Stimulated activated CD4-positive, alpha-beta T cell treated with anti-CD3 and anti-CD28 coated beads, TNF-alpha, amount 100 ng/mL, for 48 hours (primary cell): ENCODE measurements at places on chromosomes 6 and 20.

DNA sequence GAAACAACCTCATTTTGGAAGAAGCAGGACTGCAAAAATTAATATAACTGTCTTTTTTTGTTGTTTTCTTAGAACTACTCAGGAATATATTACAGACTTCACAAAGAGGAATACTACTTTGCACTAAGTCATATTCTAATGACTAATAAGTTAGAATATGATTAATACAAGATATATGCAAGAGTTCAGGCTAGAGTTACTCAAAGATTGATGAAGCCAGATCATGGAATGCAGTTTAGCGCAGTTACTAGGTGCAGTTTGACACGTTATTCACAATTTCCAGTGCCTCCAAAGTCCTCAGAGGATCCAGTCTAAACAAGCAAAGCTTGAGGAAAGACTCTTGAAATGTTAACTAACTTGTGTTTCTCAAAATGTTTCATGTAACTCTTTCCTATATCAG is 1.2 kb upstream of the MYCT1 start:
- DNase-seq, result no peak

DNA sequence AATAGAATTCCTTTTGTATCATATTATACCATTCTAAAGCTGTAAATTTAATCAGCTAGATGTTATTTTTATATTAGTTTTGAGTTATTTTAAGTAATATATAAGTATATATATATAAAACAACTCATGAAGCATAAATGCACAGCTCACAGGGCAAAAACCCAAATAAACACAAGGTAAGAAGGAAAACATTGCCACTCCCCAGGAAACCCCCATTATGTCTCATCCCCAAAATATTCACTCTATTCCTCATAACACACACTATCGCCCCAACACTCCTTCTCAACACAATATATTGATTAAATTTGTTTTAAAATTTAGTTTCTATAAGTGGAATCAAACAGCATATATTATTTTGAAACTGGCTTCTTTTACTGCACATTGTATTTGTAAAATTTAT is 98.6 kb upstream of the FAM83B start:
- DNase-seq, result no peak

DNA sequence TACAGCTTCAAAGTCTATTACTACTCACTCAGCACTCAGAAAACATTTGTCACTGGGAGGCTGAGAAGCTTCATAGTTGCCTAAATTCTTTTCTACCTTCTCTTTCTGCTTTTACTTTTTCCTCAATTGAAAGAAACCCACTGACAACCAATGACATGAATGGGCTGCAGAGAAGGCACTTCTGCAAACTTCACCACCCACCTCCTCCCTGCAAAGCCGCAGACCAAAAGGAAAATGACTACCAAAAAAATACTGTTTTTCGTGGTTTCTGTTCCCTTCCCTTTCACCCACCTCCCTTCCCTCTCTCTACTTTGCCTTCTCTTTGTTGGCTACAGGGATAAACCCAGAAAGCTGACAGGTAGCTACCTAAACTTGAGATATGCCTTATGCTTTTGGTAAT is 3.2 kb downstream of the GNAS-AS1 start:
- no peak for DNase-seq

DNA sequence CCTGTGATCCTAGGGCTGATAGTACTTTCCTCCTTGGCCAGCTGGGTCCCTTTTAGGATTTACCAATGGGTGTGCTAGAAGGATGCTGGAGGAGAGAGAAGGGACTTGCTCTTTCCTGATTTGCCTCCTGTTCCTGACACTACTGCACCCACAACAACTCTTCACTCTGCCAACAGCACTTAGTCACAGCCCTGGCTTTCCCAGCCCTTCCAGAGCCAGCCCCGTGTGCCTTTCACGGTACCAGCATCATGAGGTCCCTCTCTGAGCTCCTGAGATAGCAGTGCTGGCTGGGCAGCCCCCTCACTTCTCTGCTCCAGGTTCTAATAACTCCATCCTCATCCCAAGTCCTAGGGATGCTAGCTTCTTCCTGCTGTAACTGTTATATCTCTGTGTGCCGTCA is 80.9 kb downstream of the DNAH8 start:
- DNase-seq, result no peak

GRCh38 chr6:84007871-84008270 is 25.7 kb upstream of the MRAP2 start:
- DNase-seq, result no peak

DNA sequence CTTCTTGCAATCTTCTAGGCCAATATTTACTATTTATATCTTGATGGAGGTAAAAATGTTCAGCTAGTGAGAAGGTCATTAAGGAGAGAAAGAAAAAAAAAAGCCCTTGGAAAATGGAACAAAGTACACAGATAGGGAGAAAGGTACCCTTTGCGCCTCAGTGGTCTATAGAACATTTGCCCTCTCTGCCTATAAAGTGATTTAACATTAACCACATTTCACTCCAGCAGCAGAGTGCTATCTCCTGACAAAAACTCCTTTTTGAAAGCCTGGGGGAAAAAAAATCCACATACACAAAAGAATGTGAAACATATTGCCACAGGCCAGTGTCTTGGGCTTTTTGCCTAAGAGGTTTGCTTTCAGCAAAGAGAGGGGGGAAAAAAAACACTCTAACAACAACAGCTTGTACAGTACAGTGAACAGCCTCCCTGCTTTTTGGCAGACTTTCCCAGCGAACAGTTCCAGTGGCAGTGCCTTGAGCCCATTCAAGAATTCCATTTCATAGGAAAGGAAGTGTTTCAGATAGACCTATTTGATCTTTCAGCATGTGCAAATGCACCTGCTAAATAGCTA is 695 bp downstream of the ARHGAP18 start:
- DNase-seq, result no peak

DNA sequence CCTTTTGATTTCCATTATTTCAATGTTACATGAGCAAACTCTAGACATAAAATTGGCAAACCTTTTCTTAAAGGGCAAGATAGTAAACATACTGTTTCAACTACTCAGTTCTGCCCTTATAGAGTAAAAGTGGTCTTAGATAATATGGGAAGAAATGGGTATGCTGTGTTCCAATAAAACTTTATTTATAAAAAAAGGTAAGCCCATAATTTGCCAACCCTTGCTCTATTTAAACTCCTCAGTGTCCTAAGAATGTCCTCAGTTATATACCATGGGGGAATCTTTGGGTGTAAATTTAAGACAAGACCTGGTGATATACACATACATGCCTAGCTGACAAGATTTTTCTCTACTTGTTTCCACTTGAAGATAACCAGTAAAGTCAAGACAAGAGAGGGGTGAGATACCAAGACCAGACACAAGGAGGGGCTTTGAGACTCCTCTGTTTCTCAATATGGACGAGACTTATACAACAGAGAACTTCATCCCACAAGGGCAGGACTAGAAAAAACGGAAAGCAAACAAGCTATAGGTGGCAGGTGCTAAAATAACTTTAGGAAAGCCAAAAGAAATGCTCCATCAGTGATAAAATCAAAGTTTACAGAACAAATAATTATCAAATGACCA is 10.5 kb downstream of the SNX3 start:
- DNase-seq, result no peak

- no peak for DNase-seq
Measured at GRCh38 chr20:17621229-17621968, 51.5 kb downstream of the DSTN start.

GRCh38 chr6:151553416-151554165 is 59.8 kb downstream of the CCDC170 start:
- no peak for DNase-seq

DNA sequence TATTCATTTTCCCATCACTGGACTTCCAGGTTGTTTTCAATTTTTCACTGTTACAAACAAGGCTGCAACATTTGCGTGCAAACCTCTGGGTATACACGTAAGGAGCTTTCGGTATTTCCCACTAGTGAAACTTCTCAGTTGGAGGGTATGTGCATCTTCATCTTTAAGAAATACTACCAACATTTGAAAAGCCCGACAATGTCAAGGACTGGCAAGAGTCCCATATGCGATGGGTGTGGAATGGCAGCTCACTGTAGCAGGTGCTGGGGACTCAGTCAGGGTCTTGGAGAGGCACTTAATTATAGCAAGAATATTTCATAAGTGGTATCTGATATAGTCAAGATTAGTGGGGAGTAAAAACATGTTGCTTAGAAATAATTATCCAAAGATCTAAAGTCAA is 8.9 kb upstream of the HLA-B start:
- no peak for DNase-seq

DNA sequence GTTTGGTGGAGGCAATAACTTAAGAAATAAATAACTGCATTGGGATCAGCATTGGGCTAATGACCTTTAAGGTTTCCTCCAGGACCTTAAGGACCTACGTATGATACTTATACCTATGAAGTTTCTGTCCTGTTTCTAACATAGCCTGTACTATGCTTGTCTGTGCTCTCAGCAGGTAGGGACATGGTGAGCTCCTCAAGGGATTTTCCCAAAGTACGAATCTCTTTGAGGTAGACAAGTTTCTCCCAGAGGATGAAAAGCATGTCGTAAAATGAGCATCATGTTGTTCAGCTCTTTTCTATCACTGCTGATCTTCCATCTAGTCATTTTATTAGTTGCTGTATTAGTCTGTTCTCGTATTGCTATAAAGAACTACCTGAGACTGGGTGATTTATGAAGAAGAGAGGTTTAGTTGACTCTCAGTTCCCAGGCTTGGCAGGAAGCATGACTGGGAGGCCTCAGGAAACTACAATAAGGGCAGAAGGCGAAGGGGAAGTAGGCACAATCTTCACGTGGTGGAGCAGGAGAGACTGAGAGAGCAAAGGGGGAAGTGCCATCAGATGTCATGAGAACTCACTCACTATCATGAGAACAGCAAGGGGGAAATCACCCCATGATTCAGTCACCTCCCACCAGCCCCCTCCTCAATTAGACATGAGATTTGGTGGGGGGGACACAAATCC is 77.8 kb upstream of the TGM3 start:
- peak; percentile 27 for DNase-seq

- no peak for DNase-seq
Measured at GRCh38 chr6:167475947-167476346, 151.1 kb downstream of the TTLL2 start.

DNA sequence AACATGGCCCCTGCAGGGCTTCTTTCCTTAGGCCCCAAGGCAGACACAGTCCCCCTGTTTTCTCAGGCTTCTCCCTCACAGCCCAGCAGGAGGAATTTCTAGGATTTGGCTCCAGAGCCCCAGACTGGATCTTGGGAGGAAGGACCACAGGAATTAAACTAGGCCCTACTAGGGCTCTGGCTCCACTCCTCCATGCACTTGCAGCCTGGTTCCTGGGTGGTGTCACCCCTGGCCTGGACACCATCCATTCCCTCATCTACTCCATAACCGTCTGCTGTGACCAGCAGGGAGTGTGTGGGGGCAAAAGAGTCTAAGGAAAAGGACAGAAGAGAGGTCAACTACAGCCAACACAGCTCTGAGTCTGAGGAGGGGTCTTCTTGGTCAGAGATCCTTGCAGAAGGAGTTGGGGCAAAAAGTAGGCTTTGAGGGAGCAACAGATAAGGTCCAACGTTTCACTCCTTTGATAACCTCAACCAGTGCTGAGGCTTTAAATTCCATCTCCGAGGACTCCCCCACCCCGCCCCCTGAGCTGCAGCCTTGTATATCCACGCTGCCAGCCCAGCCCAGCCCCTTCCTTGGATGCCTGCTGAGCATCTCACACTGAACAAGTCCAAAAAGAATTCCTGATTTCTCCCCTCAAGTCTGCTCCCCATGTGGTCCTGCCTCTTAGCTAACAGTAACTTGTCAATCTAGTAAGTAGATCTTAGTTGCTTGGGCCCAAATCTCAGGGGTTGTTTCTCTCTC is 27.9 kb upstream of the SPDEF start:
- DNase-seq, result no peak

GRCh38 chr20:62030834-62031434 is 34.7 kb downstream of the TAF4 start:
- peak; percentile 10 for DNase-seq

- no peak for DNase-seq
Measured at GRCh38 chr20:52033313-52033712, 158.3 kb downstream of the ZFP64 start.

DNA sequence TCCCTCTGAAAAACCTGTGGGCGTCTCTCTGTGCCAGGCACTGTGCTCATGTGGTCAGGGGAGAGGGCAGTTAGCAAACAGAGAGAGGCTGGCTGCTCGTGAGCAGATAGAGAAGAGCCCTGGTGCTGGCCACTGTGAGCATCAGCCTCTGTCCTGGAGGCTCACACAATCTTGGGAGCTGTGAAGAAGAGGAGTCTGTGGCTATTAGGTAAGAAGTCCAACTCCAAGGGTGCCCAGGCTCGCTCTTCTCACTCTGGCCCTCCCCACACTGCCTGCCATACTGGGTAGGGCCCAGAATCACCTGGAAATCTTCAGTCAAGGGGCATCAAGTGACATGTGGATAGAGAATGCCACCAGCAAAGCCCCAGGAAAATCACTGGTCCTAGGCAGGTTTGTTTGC is 14.1 kb downstream of the SCML4 start:
- DNase-seq, result no peak
